Activated CD8-positive, alpha-beta memory T cell treated with anti-CD3 and anti-CD28 coated beads for 4 hours (primary cell): ENCODE measurements at places on chromosomes 11 and 22.

DNA sequence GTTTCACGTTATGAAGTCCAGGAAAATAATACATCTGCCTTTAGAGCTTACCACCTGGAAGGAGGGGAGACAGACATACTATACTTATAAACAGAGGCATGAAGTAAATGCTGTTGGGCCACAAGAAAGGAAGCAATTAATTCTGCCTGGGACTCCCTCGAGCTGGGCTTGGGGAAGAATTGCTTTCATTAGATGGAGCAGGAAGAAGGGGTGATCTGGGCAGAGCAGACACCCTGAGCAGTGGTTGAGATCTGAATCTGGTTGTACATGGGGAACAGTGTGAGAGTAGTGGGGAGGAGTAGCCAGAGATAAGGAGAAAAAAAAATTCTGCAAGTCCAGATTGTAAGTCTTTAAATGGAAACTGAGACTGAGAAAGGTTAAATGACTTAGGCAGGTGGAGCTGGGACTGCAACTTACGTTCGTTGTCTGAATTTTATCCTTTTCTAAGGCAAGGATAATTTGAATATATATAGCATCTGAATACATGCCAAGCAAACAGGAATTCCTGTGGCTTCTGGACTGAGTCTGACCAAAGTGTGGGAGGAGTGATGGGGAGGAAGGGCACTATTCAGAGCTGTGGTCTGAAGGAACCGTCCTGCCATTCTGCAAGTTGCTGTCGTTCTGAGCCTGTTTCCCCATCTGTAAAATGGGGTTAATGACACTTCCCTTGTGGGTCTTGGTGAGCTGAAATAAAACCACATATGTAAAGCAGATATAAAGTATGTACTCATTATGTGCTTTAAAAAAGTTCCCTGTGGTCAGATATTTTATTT, 7.9 kb downstream of the NCAM1 start:
- no peak for DNase-seq

DNA sequence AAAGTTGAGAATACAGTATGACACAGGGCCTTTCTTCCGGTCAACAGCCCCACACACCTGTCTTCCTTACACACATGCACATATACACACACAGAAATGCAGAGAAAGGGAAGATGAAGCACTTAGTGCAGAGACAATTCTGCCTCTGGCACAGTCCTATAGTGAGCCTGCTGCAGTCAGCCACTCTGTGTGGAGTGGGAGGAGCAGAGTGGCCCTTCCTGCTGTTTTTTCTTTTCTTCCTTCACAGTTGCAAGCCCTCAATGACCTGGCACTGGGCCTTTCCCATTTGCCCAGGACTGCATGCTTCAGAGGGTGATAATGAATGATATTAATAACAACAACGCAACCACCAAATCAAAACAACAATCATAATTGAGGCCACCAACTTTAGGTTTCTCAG, 527.0 kb upstream of the B3GAT1 start:
- no peak for DNase-seq

- DNase-seq = no peak
These were observed 320.4 kb downstream of the CADM1 start for GRCh38 chr11:115183830-115184229.

GRCh38 chr22:35451592-35451991, 51.7 kb downstream of the MCM5 start:
- DNase-seq = no peak

- DNase-seq = no peak
These were observed 72.6 kb upstream of the TCF20 start for GRCh38 chr22:42343121-42343454.

GRCh38 chr11:17581036-17581731, 34.1 kb downstream of the OTOG start:
- no peak for DNase-seq
